ENCODE measurements at places on chromosomes 4 and X. TPM values are rescaled to one million over a fixed set of nuclear protein-coding genes. Genes with fewer than 3 reads are reported as not detected.

- no peak for DNase-seq
These were observed 4.7 kb upstream of the AMMECR1 start for GRCh38 chrX:110322603-110323002.

GRCh38 chrX:70456256-70456655 lies 11.6 kb downstream of the DLG3 start:
- no peak for DNase-seq

- DNase-seq = no peak
These were observed 1052.6 kb downstream of the RPA4 start for GRCh38 chrX:97936296-97936695.

- peak; percentile 36 for DNase-seq
These were observed 612 bp downstream of the CPLX1 start for GRCh38 chr4:825063-825970.

DNA sequence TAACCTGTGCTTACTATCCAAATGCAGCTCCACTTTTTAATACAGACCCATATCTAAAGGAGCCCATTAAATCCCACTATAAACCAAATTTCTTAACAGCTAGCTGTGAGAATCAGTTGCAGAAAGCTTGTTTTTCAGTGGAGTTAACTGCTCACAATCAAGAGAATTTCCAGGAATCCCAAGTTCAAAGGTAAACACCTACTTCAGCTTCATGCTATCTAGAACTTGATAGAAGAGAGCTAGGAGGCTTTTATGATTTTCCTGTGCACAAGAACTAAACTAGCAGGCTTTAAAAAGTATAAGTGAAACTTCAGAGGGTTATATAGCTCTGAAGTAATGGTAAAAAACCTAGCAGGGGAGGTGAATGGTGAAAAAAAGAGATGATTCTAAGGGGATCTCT lies 96.2 kb upstream of the PABPC4L start:
- DNase-seq = no peak

The CXCL6 gene
- total RNA-seq = not detected

The CENPVL1 gene
- not detected for total RNA-seq

The ANXA3 gene
- 6.9 TPM for total RNA-seq

Data from activated naive CD4-positive, alpha-beta T cell treated with anti-CD3 and anti-CD28 coated beads, Interleukin-2, amount 50 U/mL, for 72 hours (primary cell).